ENCODE measurements at places on chromosomes 3 and 15. TPM values are rescaled to one million over a fixed set of nuclear protein-coding genes. Genes with fewer than 3 reads are reported as not detected.
A peak's percentile ranks its signal among the peaks of the same experiment; 100 is the strongest.

- no peak for DNase-seq
- H3K4me3 ChIP-seq = no peak overlapping the region
- no peaks in the 10 kb centered on the region for H3K4me1 ChIP-seq
- H3K27ac ChIP-seq = no peak overlapping the region
- no peaks in the 10 kb centered on the region for H3K27me3 ChIP-seq
Observed at GRCh38 chr3:11807686-11808085, 39.0 kb downstream of the TAMM41 start.

- no peaks in the 10 kb centered on the region for H3K27me3 ChIP-seq
- H3K27ac ChIP-seq = no peak overlapping the region
- no peaks in the 10 kb centered on the region for H3K4me1 ChIP-seq
- H3K4me3 ChIP-seq = no peak overlapping the region
- no peak for DNase-seq
- no peaks in the 10 kb centered on the region for H3K36me3 ChIP-seq
Observed at GRCh38 chr3:113660896-113661295, 35.5 kb downstream of the USF3 start.

GRCh38 chr3:190741788-190742187 is 120.7 kb downstream of the GMNC start:
- no peak overlapping the region for H3K27ac ChIP-seq
- H3K27me3 ChIP-seq = no peaks in the 10 kb centered on the region
- H3K36me3 ChIP-seq = no peaks in the 10 kb centered on the region
- no peak for DNase-seq
- H3K4me3 ChIP-seq = no peak overlapping the region

GRCh38 chr3:160665231-160665630 is 11.7 kb upstream of the ARL14 start:
- DNase-seq = no peak
- no peaks in the 10 kb centered on the region for H3K36me3 ChIP-seq
- H3K4me3 ChIP-seq = no peak overlapping the region
- no peaks in the 10 kb centered on the region for H3K27me3 ChIP-seq
- no peaks in the 10 kb centered on the region for H3K4me1 ChIP-seq
- H3K27ac ChIP-seq = no peak overlapping the region

- DNase-seq = no peak
- H3K4me1 ChIP-seq = no peaks in the 10 kb centered on the region
- no peaks in the 10 kb centered on the region for H3K27me3 ChIP-seq
- H3K27ac ChIP-seq = no peak overlapping the region
Observed at GRCh38 chr3:62922326-62922725, 47.1 kb upstream of the CADPS start.

DNA sequence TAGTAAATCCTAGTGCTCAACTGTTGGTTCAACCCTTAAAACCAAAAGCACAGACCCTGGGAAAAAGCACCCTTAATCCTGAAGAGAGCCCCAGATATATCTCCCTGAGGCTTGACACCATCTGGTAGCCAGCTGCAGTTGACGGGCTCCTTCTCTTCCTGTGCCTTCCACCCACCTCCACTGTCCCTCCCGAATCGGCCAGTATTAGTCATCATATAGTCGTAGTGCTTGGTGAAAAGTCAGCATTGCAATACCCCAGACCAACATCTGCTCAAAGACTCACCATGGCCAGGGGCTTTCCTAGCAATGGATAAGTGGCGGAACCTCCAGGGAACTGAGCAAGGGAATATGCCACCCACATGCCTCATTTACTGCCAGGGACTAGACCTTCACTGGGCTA is 125.6 kb upstream of the CRBN start:
- no peaks in the 10 kb centered on the region for H3K36me3 ChIP-seq
- DNase-seq = no peak
- no peak overlapping the region for H3K27ac ChIP-seq
- no peaks in the 10 kb centered on the region for H3K4me1 ChIP-seq

DNA sequence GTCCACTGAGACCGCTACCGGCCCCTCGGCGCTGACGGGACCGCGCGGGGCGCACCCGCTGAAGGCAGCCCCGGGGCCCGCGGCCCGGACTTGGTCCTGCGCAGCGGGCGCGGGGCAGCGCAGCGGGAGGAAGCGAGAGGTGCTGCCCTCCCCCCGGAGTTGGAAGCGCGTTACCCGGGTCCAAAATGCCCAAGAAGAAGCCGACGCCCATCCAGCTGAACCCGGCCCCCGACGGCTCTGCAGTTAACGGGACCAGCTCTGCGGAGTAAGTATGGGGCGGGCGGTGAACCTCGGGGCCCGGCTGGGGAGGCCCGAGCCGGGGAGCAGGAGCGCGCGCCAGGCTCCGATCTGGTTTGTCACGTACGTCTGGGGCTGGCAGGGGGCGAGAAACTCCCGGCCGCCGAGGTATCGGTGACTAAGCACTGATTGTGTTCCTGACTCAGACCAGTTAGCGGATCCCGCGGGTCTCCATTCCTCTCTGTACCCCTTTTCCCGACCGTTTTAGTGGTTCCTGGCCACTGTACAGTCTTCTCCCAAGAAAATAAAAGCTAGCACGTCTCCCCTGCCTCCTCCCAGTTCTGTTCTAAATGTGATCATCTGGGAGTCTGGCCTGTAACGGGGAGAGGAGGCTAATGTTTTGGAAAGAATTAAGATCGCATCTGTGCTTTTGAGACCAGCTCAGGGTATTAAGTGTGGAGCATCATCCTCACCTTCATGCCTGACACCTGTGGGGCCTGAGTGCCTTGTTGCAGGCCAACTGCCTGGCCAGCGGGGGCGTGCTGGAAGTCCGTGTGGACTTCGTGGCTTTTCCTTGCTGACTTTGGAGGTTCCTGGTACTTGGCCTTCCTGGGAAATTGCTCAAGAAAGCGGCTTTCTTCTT is 691 bp downstream of the MAP2K1 start:
- peak; percentile 63 for DNase-seq
- peak overlapping the region; percentile 87 for H3K27ac ChIP-seq
- no peaks in the 10 kb centered on the region for H3K27me3 ChIP-seq

DNA sequence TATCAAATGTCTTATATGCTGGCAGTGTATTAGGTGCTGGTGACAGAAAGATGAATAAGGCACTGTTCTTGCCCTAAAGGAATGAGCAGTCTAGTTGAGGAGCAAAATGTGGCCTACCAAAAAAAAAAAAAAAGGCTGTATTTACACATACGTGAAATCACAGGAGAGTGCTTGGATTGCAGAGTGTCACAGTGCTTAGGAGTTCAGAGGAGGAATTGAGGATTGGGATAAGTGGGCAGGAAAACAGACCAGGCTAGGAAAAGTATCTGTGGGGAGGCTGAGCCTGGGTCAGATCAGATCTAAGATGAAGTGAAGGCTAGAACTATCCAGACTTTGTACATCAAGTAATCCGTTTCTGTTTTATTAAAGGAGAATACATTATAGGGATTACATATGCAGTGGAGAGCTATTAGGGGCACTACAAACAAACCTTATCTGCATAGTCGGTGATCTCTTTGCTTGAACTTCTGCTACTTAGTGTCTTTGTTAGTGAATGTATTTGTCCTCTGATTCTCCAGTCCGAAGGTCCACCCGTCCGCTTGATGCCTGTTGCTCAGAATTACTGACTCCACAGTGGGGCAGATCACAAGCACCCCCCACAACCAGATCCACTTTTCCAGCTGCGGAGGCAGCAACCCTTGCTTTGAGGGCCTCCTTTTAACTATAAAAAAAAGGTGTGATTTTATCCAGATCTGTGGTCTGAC is 80.0 kb downstream of the FNDC3B start:
- H3K27me3 ChIP-seq = no peaks in the 10 kb centered on the region
- no peaks in the 10 kb centered on the region for H3K36me3 ChIP-seq
- no peaks in the 10 kb centered on the region for H3K4me1 ChIP-seq
- no peak overlapping the region for H3K27ac ChIP-seq

DNA sequence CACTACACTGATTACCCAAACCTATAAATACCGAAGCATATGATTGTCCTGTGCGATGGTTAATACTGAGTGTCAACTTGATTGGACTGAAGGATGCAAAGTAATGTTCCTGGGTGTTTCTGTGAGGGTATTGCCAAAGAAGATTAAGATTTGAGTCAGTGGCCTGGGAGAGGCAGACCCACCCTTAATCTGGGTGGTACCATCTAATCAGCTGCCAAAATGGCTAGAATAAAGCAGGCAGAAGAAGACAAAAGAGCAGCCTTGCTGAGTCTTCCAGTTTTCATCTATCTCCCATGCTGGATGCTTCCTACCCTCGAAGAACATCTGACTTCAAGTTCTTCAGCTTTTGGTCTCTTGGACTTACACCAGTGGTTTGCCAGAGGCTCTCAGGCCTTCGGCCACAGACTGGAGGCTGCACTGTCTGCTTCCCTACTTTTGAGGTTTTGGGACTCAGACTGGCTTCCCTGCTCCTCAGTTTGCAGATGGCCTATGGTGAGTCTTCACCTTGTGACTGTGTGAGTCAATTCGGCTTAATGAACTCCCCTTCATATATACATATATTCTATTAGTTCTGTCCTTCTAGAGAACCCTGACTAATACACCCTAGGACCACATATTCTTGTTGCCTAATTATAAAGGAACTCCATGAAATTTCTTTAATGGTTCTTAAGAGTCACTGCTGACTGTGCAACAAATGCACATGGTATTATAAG is 31.7 kb downstream of the CSNK1G1 start:
- H3K27me3 ChIP-seq = no peaks in the 10 kb centered on the region
- no peak overlapping the region for H3K27ac ChIP-seq
- no peaks in the 10 kb centered on the region for H3K36me3 ChIP-seq
- no peak overlapping the region for H3K4me3 ChIP-seq

DNA sequence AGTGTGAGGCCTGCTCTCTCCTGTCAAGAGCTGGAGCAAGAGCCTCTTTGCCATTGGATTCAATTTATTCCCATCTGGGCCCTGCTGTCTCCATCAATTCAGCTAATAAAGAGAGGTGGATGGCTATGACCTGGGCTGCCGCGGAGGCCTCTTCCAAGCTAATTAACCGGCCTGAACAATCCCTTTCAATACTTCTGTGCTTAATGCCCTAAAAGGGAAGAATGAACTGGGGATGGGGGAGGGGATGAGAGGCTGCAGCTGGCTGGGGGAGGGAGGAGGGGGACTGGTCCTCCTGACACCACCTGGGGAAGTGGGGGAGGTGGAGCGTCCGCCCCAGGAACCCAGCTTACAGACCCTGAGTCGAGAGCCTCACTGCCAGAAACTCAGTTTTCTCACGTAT is 33.4 kb upstream of the PRR23E start:
- no peaks in the 10 kb centered on the region for H3K27me3 ChIP-seq
- H3K4me1 ChIP-seq = no peaks in the 10 kb centered on the region
- H3K36me3 ChIP-seq = no peaks in the 10 kb centered on the region
- DNase-seq = no peak

- no peaks in the 10 kb centered on the region for H3K4me1 ChIP-seq
- no peaks in the 10 kb centered on the region for H3K27me3 ChIP-seq
- DNase-seq = no peak
- H3K4me3 ChIP-seq = no peak overlapping the region
- no peak overlapping the region for H3K27ac ChIP-seq
Observed at GRCh38 chr3:117814975-117815374, 1105.4 kb downstream of the TUSC7 start.

DNA sequence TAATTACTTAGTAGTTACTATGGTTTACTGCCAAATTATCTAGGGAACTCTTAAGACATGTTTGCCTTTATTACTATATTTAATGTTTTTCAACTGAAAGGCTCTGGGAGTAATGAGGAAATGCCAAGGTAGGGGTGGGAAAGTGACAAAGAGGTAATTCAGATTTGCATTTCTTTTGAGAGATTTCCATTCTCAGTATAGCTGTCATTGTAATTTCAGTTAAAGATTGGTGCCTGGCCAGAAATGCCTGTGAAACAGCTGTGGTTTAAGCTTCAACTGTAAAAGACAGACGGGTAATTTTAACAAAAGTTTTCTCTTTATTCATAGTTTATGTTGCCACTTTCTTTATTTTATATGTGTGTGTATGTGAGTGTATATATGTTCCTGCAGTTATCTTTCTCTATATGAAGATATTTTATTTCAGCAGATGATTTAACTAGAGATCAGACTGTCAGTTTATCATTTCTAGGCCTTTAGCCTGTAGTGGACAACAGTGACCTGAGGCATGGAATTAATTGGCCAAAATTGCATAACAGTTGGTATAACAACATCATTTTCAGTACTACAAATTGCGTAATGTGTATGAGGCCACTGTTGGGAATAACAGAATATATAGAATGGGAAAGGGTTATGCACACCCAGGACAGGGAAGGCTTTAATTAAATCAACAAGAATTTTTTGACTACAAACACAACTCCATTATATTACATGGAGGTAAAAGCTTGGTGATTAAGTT is 119.0 kb downstream of the BBX start:
- no peaks in the 10 kb centered on the region for H3K36me3 ChIP-seq
- H3K27ac ChIP-seq = no peak overlapping the region
- H3K4me1 ChIP-seq = peaks cover 8% of the 10 kb centered on the region

GRCh38 chr3:143158014-143158988 is 38.7 kb downstream of the CHST2 start:
- H3K27me3 ChIP-seq = no peaks in the 10 kb centered on the region
- H3K27ac ChIP-seq = no peak overlapping the region
- DNase-seq = no peak
- H3K4me3 ChIP-seq = no peak overlapping the region
- H3K4me1 ChIP-seq = no peaks in the 10 kb centered on the region

GRCh38 chr15:41490355-41490754 is 3.3 kb upstream of the ITPKA start:
- no peaks in the 10 kb centered on the region for H3K36me3 ChIP-seq
- peak; percentile 57 for DNase-seq
- H3K4me3 ChIP-seq = no peak overlapping the region
- no peak overlapping the region for H3K27ac ChIP-seq
- no peaks in the 10 kb centered on the region for H3K27me3 ChIP-seq

GRCh38 chr15:50358845-50359244 is 3.8 kb upstream of the GABPB1 start:
- H3K27ac ChIP-seq = no peak overlapping the region
- peak; percentile 66 for DNase-seq
- no peaks in the 10 kb centered on the region for H3K27me3 ChIP-seq
- H3K36me3 ChIP-seq = peaks cover 71% of the 10 kb centered on the region
- no peak overlapping the region for H3K4me3 ChIP-seq

Gene KBTBD12
- total RNA-seq = not detected

Gene TRIM59
- total RNA-seq = 12.8 TPM

Gene LRRK1
- total RNA-seq = 7.7 TPM

Gene SLC12A1
- total RNA-seq = not detected

Gene CIB1
- total RNA-seq = 39.7 TPM

Gene PP2D1
- total RNA-seq = not detected

Gene PIK3R4
- total RNA-seq = 32.5 TPM

Gene CFAP91
- total RNA-seq = 0.68 TPM

Gene ANKRD63
- total RNA-seq = 2.5 TPM

Data from A673 (cell line).